ENCODE measurements at places on chromosomes 2 and 18. TPM values are rescaled to one million over a fixed set of nuclear protein-coding genes. Genes with fewer than 3 reads are reported as not detected.

Gene DHRS9
- polyA plus RNA-seq, result 0.09 TPM

DNA sequence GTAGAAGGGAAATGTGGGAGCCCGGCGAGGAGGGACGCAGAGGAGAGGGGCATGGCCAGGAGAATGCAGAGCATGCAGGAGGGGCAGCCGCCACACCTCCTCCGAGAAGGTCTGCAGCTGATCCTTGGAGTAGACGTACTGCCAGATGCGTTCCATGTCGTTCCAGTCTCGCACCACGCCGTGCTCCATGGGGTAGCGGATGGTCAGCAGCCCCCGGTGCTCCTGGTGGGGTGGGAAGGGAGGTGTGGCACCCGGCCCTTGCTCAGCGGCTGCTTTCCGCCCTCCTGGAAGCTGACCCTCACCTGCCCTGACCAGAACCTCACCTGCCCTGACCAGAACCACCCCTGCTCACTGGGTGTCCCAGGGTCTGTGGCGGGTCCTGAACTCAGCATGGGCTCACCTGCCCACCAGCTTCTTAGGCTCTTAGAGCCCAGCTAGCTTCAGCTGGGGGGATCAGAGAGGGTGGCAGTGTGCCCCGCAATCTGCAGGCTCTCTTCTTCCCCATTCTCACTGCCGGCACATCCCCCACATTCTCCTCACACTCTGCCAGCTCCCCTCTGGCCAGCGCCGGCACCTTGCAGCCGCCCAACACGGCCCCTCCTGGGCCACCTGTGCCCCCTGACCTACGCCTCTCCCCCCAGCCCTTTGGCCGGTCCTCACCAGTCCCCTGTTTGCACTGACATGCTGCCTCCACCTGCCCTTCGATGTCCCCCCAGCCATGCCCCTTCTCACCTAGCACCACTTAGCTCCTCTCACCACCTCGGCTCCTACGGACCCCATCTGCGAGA, 4.4 kb downstream of the ACTR1B start:
- no peak for DNase-seq

- DNase-seq, result no peak
Measured at GRCh38 chr2:12177455-12178288, 431.2 kb downstream of the LPIN1 start.

DNA sequence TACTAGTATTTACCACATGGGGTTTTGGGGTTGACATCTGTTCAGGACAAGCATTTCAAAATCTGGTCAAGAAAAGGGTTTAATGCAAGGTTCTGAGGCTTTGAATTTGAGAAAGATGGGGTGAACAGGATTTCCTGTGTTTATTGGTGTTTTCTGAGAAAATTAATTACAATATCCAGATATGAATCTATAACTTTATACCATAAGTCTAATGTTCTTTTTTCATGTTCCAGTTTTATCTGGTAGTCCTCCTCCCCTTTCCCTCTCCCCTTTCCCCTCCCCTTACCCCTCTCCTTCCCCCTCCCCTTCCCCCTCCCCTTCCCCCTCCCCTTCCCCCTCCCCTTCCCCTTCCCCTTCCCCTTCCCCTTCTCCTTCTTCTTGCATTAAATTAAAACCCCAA, 1518.2 kb upstream of the TMEFF2 start:
- no peak for DNase-seq

Gene ZNF521
- polyA plus RNA-seq, result not detected

Gene KCNG2
- polyA plus RNA-seq, result not detected

Gene MYO3B
- polyA plus RNA-seq, result 0.75 TPM

DNA sequence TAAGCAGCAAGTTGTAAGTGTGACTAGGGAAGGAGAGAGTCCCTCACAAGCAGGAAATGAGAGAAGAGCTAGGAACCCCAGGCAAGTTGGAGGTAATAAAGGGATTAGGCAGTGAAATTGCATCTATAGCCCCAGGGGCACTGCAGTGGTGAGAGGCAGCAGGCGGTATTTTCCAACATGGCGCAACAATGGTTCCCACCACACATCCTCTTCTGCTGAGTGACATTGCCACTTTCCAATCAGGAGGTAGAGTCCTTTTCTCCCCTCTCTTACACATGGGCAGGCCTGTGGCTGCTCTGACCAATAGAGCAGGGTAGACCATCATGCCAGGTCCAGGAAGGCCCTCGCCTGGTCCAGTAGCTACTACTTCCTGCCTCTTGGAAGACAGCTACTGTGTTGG, 86.6 kb downstream of the DNER start:
- no peak for DNase-seq
